Neuronal stem cell (in vitro differentiated cells): ENCODE measurements at places on chromosomes 1 and 21.

DNA sequence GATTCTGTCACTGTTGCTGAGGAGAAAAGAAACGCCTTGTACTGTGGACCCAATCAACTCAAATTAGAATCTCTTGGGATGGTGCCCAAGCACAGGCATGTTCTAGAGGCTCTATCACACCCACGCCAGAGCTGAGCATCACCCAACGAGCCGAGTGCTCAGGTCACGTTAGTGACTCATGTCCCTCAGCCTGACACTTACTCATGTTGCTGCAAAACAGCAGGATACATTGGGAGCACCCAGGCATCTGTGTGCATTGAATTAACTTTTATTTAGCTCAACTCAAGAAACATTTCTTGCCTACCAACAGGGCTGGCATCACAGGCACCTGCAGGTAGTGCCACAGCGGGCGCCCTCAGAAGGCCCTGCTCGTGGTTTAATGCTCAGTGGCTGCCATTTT, 149.8 kb downstream of the ETS2 start:
- DNase-seq = no peak

DNA sequence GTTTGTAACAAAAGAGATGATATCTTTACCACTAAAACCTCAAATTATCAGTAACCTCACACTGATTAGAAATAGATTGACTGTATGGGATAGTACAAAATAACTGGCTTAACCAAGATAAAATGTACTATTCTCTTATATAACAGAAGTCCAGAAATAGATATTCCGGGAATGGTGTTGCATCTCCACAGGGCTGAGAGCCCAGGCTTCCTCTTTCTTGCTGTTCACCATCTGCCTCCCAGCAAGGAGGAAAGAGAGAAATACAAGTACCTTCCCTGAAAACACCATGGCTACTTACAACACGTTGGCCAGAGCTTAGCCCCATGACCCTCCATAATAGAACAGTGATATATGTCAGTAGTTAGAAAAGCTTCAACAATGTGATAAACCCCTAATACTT, 47.0 kb upstream of the KCNK1 start:
- no peak for DNase-seq

GRCh38 chr1:70717211-70717610, 306.1 kb downstream of the CTH start:
- no peak for DNase-seq

- DNase-seq = no peak
These were observed 166.2 kb upstream of the NFIA start for GRCh38 chr1:60916199-60916598.

GRCh38 chr1:162564762-162565218, 3.3 kb downstream of the UAP1 start:
- no peak for DNase-seq

DNA sequence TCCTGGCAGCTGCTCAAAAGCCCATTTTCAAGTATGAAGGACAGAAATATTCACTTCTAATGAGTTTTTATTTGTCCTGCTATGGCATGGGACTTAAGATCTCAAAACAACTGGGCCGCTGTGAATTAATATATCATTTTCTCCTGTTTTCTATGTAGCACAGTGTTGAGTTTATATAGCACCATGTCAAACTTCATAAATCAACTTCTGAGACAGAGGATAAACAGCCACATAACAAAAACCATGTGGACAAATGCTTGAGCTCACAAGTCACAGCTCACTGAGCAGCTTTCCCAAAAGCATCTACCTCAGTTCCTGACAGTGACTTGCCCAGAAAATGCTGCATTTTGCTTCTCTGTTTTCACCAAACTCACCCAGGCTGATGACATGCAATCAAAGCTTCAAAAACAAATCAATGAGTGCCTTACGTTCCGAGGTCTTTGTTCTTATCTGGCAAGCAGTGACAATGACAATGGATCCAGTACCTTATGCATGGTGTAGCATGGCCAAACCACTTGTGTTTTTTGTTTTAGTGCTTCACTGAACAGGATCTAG, 722.6 kb downstream of the LRRIQ3 start:
- DNase-seq = no peak

- no peak for DNase-seq
These were observed 19.0 kb upstream of the PIGV start for GRCh38 chr1:26768755-26769154.

DNA sequence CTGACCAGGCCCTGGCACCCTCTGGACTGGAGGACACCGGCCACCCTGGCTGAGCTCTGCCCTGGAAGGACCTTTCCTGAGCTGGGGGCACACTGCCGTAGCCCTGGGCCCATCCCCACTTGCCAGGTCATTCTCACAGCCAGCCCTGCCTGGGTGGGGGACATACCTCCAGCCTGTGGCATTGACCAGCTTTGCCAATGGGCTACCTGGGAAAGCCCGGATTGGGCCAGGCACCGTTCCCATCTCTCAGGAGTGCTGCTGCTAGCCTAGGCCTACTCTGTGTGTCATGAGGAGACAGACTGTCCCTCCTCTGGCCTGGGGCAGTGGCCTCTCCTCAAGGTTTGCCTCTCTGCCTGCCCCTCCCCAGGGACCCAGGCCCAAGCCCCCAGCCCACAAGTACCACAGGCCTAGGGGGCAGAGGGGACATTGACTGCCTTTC, 40.0 kb downstream of the COQ8A start:
- no peak for DNase-seq

GRCh38 chr1:20212085-20212684, 25.9 kb upstream of the PLA2G2C start:
- no peak for DNase-seq
